Suprapubic skin (tissue), 4 donors: ENCODE measurements at places on chromosomes 3 and 15. TPM values are rescaled to one million over a fixed set of nuclear protein-coding genes. Genes with fewer than 3 reads are reported as not detected.

GRCh38 chr15:41633609-41634008, 26.6 kb upstream of the MGA start:
- no peaks in the 10 kb centered on the region for H3K36me3 ChIP-seq
- no peak overlapping the region for H3K4me3 ChIP-seq
- no peak overlapping the region for H3K27ac ChIP-seq
- no peaks in the 10 kb centered on the region for H3K4me1 ChIP-seq

DNA sequence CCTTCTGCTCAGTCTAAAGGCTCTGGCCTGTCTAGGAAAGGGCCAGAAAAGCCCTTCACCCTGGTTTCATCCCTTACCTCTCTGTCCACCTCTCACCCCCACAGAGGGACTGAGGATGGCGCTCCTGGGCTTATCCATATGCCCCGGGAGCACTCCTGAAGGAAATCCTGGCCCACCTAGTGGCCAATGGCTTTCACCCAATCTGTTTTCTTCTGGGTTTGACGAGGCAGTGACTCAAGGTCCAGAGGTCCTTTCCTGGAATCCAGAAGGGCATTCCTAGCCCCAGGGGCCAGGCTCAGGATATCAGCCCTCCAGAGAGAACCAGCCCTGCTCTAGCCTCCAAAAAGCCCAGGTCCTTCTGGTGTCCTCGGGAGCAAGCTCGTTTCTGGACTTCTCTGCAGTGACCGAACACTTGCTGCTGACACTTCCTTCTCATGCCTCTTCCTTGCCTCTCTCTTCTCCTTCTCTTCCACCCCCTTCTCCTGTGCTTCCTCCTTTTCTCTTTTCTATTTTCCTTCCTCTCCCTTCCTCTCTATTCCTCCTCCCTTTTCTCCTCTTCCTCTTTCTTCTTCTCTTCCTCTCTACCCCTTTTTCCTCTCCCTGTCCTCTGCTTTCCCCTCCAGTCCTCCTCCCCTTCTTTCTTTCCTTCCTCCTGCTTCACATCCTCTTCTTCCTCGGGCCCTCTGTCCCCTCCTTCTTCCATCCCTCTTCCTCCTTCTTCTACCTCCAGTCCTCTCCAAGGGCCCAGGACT, 59.6 kb downstream of the RHCG start:
- H3K27me3 ChIP-seq: peaks cover 70% of the 10 kb centered on the region
- no peak overlapping the region for H3K4me3 ChIP-seq
- no peaks in the 10 kb centered on the region for H3K4me1 ChIP-seq
- no peak for DNase-seq

DNA sequence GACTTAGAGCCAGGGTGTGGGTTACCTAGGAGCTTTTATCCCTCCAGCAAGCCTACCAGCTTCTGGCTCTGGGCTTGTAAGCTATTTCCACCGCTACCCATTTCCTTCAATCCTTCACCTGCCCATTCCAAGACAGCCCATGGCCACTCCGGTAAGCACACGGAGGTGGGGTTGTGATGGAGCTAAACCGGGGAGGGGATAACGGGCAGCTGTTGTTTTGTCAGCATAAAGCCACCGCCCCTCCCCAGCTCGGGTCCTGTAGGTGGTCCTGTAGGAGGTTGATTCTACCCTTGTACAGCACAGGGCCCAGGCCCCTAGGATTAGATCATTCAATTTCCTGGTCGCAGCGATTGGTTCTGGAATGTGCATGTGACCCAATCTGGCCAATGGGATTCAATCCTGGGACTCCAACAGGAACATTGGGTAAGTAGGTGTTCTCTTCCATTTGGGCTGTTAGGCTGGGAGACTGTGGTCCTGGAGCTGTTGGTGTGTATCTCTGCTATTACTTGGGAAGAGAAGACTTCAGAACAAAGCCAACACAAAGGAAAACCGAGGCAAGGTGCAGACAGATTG, 150.6 kb downstream of the RAB11A start:
- DNase-seq: no peak
- H3K4me1 ChIP-seq: peaks cover 1% of the 10 kb centered on the region
- H3K4me3 ChIP-seq: no peak overlapping the region
- H3K27me3 ChIP-seq: peaks cover 12% of the 10 kb centered on the region
- H3K36me3 ChIP-seq: no peaks in the 10 kb centered on the region
- H3K27ac ChIP-seq: no peak overlapping the region

GRCh38 chr15:69535101-69535638, 82.6 kb downstream of the RPLP1 start:
- no peaks in the 10 kb centered on the region for H3K36me3 ChIP-seq
- no peak overlapping the region for H3K4me3 ChIP-seq
- H3K27ac ChIP-seq: no peak overlapping the region
- H3K27me3 ChIP-seq: no peaks in the 10 kb centered on the region

DNA sequence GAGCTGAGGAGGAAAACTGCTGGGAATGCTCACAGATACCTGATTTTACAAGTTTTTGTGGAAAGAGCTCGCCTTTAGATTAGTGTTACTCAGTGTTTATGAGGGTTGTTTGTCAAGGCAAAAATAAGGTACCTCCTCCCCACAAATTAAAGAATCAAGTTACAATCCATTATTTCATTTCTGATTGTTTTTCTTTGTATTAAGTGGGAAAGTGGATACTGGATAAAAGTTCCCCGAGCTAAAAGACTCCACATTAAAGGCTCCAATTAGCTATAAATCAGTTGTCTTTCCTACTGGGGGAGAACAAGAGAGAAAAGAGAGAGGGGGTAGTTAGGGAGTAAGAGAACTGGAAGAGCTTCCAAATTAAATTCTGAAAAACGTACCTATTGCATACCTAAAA, 1.9 kb downstream of the ALDH1A2 start:
- DNase-seq: no peak
- no peak overlapping the region for H3K4me3 ChIP-seq
- H3K4me1 ChIP-seq: peaks cover 14% of the 10 kb centered on the region
- peaks cover 90% of the 10 kb centered on the region for H3K27me3 ChIP-seq

DNA sequence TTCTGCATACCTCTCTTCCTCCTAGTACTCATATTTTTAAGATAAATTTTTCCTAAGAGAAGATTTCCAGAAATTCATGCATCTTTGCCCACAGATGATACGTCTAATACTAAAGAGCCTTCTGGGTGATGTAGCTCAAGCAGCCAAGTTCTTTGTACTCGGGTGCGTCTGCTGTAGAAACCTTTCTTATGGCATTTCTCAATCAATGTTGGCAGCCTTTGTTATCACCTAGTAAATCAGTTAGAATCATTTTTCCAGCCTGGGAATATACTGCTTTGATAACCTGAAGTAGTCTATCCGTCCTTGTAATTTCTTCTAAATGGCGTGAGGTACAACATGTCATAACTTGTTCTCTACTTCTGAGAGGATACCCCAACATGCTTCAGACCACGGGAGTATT, 104.5 kb downstream of the GOLIM4 start:
- H3K27me3 ChIP-seq: no peaks in the 10 kb centered on the region
- H3K4me1 ChIP-seq: no peaks in the 10 kb centered on the region
- H3K27ac ChIP-seq: no peak overlapping the region
- H3K36me3 ChIP-seq: no peaks in the 10 kb centered on the region
- H3K4me3 ChIP-seq: no peak overlapping the region
- DNase-seq: no peak

GRCh38 chr15:85282504-85283115, 97.8 kb upstream of the AKAP13 start:
- no peaks in the 10 kb centered on the region for H3K27me3 ChIP-seq
- H3K36me3 ChIP-seq: no peaks in the 10 kb centered on the region
- H3K4me1 ChIP-seq: no peaks in the 10 kb centered on the region
- H3K27ac ChIP-seq: no peak overlapping the region
- DNase-seq: no peak

DNA sequence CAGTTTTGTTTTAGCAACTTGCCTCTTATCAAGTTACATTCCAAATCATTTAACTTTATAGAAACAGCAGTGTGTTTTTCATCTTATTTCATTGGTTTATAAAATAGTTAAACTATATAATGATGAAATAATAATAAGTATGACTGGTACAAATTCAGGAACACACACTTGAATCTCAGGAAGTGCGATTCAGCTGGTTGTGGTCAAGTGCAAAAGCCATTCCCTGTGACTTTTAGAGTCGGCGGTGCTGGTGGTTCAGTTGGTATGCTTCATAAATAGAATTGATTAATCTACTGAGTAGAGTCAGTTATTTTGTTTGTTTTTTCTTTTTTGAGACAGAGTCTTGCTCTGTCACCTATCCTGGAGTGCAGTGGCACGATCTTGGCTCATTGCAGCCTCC, 22.7 kb downstream of the SACM1L start:
- no peaks in the 10 kb centered on the region for H3K4me1 ChIP-seq
- H3K4me3 ChIP-seq: no peak overlapping the region
- no peak overlapping the region for H3K27ac ChIP-seq
- H3K36me3 ChIP-seq: peaks cover 54% of the 10 kb centered on the region
- no peak for DNase-seq

- H3K4me3 ChIP-seq: no peak overlapping the region
- H3K27ac ChIP-seq: no peak overlapping the region
- H3K27me3 ChIP-seq: no peaks in the 10 kb centered on the region
- no peak for DNase-seq
- H3K36me3 ChIP-seq: no peaks in the 10 kb centered on the region
These were observed 221.1 kb upstream of the TLE3 start for GRCh38 chr15:70318594-70319465.

DNA sequence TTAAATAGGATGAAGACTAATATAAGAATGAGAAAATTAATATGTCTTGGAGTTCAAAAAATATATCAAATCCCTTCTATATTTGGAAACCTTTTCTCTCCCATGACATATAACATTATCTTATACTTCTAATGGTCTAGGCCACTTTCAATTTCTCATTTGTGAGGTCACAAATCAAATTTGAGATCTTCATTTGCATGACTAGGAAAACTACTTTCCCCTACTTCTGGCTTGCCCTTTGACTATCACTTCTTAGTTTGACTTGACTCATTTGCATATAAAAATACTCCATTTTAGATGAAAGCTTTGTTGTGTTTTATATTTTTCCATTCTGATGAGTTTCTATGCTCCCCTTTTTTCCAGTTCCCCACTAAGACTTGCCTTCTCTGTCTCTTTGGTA, 598.6 kb upstream of the TBL1XR1 start:
- no peak overlapping the region for H3K4me3 ChIP-seq
- no peaks in the 10 kb centered on the region for H3K36me3 ChIP-seq
- no peaks in the 10 kb centered on the region for H3K4me1 ChIP-seq
- H3K27ac ChIP-seq: no peak overlapping the region
- H3K27me3 ChIP-seq: no peaks in the 10 kb centered on the region
- DNase-seq: no peak

DNA sequence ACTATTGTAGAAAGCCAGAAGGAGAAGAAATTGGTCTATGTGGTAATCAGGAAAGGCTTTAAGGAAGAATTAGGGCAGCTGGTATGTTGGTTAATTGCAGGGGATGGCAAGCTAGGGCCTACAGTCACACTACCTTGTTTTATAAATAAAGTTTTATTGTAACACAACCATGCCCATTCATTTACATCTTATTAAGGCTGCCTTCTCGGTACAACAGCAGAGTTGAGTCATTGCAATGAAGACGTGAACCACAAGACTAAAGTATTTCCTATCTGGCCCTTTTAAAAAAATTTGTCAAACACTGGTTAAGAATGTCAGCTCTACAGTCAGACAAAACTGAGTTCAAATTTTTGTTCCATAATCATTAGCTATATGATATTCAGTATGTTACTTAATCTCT, 8.3 kb downstream of the SERPINI1 start:
- H3K27me3 ChIP-seq: no peaks in the 10 kb centered on the region
- H3K4me1 ChIP-seq: no peaks in the 10 kb centered on the region
- H3K4me3 ChIP-seq: no peak overlapping the region
- no peak overlapping the region for H3K27ac ChIP-seq
- no peaks in the 10 kb centered on the region for H3K36me3 ChIP-seq
- no peak for DNase-seq

DNA sequence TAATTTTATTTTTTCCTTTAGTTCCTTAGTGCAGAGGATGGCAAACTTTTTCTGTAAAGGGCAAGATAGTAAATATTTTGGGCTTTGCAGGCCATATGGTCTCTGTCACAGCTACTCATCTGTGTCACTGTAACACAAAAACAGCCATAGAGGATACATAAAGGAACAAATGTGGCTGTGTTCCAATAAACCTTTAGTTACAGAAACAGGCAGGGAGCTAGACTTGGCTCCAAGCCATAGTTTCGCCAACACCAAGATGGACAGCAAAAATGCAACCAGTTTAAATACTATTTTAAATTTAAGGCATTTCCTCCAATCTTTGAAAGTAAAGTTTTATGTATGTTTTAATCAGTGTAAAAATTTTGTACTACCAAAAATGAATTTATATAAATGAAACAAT, 753.4 kb downstream of the FHIT start:
- H3K27ac ChIP-seq: no peak overlapping the region
- no peak for DNase-seq
- H3K4me3 ChIP-seq: no peak overlapping the region
- no peaks in the 10 kb centered on the region for H3K27me3 ChIP-seq
- no peaks in the 10 kb centered on the region for H3K4me1 ChIP-seq

DNA sequence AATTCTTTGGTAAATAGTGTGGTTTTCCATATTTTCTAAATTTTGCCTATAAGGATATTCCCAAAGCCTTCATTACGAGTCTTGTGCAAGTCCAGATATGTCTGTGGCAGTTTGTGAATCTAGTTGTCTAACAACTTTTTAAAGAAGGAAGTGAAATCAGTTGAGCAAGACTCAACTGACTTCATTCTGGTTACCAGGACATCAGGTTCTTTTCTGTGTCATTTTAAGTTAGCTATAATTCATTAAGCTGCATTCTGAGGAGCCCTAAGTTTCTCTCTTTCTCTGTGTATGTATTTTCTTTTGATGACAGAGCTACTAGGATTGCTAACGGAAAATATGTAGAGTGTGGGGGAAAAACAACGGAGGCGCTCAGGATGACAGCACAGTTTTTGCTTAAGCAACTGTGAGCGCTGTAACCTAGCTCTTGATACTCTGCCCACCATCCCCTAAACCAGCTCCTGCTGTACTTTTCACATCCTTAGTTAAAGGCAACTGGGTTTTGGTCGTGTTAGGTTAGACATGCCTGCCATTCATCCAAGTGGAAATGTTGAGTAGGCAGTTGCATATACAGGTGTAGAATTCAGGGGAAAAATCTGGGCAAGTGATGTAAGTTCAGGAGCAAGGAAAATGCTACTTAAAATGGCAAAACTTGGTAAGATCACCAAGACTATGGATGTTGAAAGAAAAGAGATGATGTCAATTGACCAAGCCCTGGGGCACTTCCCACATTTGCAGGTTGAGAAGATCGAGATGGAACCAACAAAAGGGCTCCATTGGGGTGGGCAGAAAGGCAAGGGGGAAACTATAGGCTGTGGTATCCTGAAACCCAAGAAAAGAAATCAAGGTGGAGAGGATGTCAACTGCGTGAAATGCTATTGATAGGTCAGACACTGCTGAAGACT, 9.2 kb downstream of the MFSD1 start:
- H3K36me3 ChIP-seq: peaks cover 84% of the 10 kb centered on the region
- no peak overlapping the region for H3K27ac ChIP-seq
- H3K4me1 ChIP-seq: peaks cover 7% of the 10 kb centered on the region
- H3K27me3 ChIP-seq: no peaks in the 10 kb centered on the region
- H3K4me3 ChIP-seq: no peak overlapping the region

The CIDEC gene
- 12.5 TPM for total RNA-seq

The TJP1 gene
- total RNA-seq: 91.0 TPM

The POPDC2 gene
- 0.68 TPM for total RNA-seq

The NTRK3 gene
- 11.7 TPM for total RNA-seq

The DAZL gene
- not detected for total RNA-seq

The FETUB gene
- 14.4 TPM for total RNA-seq

The CD200R1 gene
- 1.3 TPM for total RNA-seq

The TEX55 gene
- total RNA-seq: not detected

The PRSS50 gene
- not detected for total RNA-seq

The LIPC gene
- 0.96 TPM for total RNA-seq

The CIB2 gene
- 8.5 TPM for total RNA-seq
